Psoas muscle (tissue), 8 donors: ENCODE measurements at places on chromosomes 13 and 19. TPM values are rescaled to one million over a fixed set of nuclear protein-coding genes. Genes with fewer than 3 reads are reported as not detected.

The FGF14 gene
- not detected for total RNA-seq

DNA sequence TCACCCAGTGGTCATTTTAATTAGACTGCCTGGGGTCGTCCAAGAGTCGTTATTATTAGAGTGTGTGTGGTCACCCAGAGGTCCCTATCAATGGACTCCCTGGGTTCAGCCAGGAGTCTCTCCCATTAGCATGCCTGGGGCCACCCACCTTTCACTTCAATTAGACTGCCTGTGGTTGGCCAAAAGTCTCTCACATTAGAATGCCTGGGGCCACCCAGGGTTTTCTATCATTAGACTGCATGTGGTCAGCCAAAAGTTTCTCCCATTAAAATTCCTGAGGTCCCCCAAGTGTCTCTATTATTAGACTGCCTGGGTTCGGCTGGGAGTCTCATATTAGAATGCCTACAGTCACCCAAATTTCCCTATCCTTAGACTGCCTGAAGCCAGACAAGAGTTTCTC is 1472.6 kb downstream of the UQCRFS1 start:
- H3K4me1 ChIP-seq = peaks cover 10% of the 10 kb centered on the region
- no peak for DNase-seq
- H3K27me3 ChIP-seq = no peaks in the 10 kb centered on the region
- no peak overlapping the region for H3K4me3 ChIP-seq
- no peaks in the 10 kb centered on the region for H3K36me3 ChIP-seq

- DNase-seq = no peak
- H3K4me3 ChIP-seq = peak overlapping the region; percentile 59
- H3K27me3 ChIP-seq = no peaks in the 10 kb centered on the region
- H3K4me1 ChIP-seq = no peaks in the 10 kb centered on the region
Measured at GRCh38 chr13:98427331-98427995, 149.4 kb downstream of the STK24 start.

DNA sequence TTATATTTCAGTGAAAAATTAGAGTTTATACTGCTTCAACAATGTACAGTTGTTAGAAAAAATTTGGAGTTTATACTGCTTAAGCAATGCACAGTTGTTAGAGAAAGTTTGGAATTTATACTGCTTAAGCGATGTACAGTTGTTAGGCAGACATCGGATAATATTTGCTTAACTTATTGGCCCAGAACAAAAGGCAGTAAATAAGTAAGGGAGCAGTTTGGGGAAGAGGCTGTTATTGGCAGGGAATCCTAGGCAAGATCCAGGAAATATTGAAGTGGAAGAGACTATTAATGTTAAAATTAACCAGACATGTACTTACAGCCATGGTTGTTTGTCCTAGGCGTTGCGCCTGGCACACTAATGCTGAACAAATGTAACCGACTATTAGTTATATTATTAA is 166.9 kb downstream of the GPC5 start:
- H3K36me3 ChIP-seq = no peaks in the 10 kb centered on the region
- no peaks in the 10 kb centered on the region for H3K27me3 ChIP-seq
- no peak overlapping the region for H3K4me3 ChIP-seq
- H3K27ac ChIP-seq = no peak overlapping the region
- no peaks in the 10 kb centered on the region for H3K4me1 ChIP-seq

The SYDE1 gene
- 4.9 TPM for total RNA-seq

GRCh38 chr19:42003506-42004294 is 9.7 kb upstream of the ATP1A3 start:
- H3K27ac ChIP-seq = no peak overlapping the region
- H3K4me1 ChIP-seq = peaks cover 6% of the 10 kb centered on the region
- H3K4me3 ChIP-seq = no peak overlapping the region
- H3K36me3 ChIP-seq = no peaks in the 10 kb centered on the region
- peaks cover 17% of the 10 kb centered on the region for H3K27me3 ChIP-seq

- H3K4me1 ChIP-seq = no peaks in the 10 kb centered on the region
- no peaks in the 10 kb centered on the region for H3K36me3 ChIP-seq
- no peak overlapping the region for H3K27ac ChIP-seq
Measured at GRCh38 chr19:28288572-28289264, 924.2 kb downstream of the UQCRFS1 start.

GRCh38 chr13:77219401-77219800 is 107.5 kb downstream of the MYCBP2 start:
- DNase-seq = no peak
- no peak overlapping the region for H3K4me3 ChIP-seq
- H3K36me3 ChIP-seq = peaks cover 87% of the 10 kb centered on the region

DNA sequence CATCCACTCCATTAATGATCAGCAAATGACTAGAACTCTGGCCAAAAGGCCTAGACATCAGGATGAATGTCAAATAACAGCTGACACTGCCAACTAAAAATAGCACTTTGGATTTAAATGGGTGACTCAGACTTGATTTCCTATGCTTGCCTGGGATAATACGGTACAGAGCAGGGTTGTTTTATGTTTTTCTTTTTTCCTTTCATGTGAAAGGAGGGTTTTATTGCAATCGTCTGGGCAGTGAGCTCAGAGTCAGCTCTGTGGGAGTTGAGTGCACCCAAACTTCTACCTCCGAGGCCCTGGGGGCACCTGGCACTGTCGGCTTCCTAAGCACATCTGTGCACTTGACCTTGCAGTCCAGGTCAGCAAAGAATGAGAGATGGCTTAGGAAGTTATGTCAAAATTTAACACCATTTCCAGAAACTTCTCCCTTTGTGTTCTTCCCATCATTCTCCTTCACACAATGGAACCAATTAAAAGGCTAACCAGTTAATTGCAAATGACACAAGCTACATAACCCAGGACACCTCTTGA is 134.1 kb downstream of the LACC1 start:
- H3K27me3 ChIP-seq = no peaks in the 10 kb centered on the region
- peak overlapping the region; percentile 33 for H3K4me3 ChIP-seq
- H3K27ac ChIP-seq = peak overlapping the region; percentile 42

DNA sequence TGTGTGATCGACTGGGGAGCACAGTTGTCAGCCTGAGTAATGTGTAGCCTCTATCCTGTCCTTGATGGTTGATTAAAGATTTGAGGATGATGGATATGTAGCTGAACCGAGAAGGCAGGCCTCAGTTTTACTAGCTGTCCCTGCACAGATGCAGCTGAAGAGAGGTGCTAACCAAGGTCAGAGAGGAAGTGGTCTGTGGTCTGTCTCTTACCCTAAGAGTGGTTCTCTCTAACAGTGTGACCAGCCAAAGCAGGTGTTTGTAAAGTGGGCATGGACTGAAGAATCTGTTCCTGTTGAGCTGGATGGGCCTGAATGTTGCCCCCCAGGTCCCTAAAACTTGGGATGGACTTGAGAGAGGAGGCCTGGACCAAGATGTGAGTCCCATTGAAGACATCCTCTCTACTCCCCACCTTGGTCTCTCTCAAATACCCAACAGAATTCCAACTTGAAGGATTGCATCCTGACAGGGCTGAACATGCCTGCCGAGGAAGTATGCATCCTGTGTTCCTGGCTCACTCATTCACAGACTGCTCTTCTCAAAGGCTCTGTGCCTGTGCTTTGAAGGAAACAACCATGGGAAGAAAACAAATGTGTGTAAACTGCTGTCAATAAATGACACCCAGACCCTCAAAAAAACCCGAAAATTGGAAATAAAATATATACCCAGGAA is 223.8 kb downstream of the MAB21L1 start:
- no peaks in the 10 kb centered on the region for H3K27me3 ChIP-seq
- H3K36me3 ChIP-seq = no peaks in the 10 kb centered on the region
- H3K4me1 ChIP-seq = no peaks in the 10 kb centered on the region

DNA sequence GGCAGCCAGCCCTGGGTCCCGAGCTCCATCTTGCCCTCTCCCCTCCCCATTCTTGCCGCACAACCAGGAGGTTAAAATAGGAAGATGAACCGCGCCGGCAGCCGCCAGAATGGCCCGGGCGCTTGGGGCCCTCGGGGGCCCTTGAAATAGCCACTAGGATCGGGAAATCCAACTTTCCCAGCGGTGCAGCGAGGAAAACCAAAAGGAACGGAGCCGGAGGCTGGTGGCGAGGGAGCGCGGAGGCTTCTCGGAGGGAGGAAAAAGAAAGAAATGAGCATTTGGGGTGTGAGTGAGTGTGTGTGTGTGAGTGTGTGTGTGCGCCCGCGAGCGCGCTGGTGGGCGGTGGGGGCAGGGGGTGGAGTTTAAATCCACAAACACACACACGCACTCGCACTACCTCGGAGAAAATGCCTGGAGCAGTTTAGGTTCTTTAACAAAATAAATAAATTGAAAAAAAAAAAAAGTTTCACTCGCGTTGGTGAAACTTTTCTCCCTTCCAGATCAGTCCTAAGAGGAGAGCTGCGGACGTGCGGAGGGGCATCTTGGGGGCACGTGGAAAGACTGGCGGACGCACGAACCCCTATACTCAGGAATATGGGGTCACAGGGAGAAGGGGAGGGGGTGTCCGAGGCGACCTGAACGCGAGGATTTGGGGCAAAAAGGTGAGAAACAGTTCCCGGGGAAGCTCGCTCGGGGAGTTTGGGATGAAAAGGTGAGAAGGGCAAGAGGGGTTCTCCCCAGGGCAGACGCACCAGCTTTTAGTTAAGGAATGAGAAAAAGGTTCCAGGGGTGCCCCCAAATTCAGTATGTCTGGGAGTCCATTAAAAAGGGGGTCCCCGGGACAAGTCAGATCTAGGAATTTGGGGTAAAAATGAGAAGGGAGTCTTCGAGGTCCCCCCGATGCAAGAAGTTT is 1.3 kb downstream of the RFX2 start:
- no peaks in the 10 kb centered on the region for H3K27me3 ChIP-seq
- H3K36me3 ChIP-seq = no peaks in the 10 kb centered on the region
- H3K4me1 ChIP-seq = peaks cover 11% of the 10 kb centered on the region
- peak; percentile 65 for DNase-seq
- peak overlapping the region; percentile 46 for H3K27ac ChIP-seq

- no peak for DNase-seq
- no peak overlapping the region for H3K27ac ChIP-seq
- no peaks in the 10 kb centered on the region for H3K4me1 ChIP-seq
- no peaks in the 10 kb centered on the region for H3K27me3 ChIP-seq
- H3K4me3 ChIP-seq = no peak overlapping the region
- H3K36me3 ChIP-seq = no peaks in the 10 kb centered on the region
Measured at GRCh38 chr19:2365201-2365970, 5.3 kb downstream of the TMPRSS9 start.

GRCh38 chr13:26653310-26653709 is 95.8 kb downstream of the WASF3 start:
- DNase-seq = no peak
- no peak overlapping the region for H3K4me3 ChIP-seq
- H3K27me3 ChIP-seq = no peaks in the 10 kb centered on the region
- no peaks in the 10 kb centered on the region for H3K4me1 ChIP-seq
- no peaks in the 10 kb centered on the region for H3K36me3 ChIP-seq

The SIGLEC14 gene
- 1.9 TPM for total RNA-seq

The MAG gene
- total RNA-seq = not detected

- H3K4me1 ChIP-seq = peaks cover 38% of the 10 kb centered on the region
- no peaks in the 10 kb centered on the region for H3K27me3 ChIP-seq
- H3K4me3 ChIP-seq = peak overlapping the region; percentile 89
- H3K27ac ChIP-seq = peak overlapping the region; percentile 92
Measured at GRCh38 chr19:12733369-12734214, 892 bp downstream of the TRIR start.

DNA sequence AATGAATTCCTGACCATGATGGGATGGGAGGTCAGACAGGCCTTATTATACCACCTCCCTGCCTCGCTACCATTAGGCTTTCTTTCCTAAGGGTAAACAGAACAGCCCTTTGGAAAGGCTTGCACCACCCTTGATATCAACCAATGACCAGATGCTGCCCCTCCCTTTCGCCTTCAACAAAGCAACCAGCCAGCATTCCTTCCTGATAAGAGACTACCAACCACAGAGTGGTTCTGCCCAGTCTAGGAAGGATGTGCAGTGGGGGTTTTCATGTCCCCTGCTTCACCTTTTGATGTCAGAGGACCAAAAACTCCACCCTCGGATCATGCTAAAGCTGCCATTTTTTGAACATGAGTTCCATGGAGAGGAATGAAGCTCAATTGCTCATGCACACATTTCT is 21.7 kb downstream of the TEX30 start:
- DNase-seq = no peak
- H3K4me3 ChIP-seq = no peak overlapping the region
- H3K27ac ChIP-seq = no peak overlapping the region
- no peaks in the 10 kb centered on the region for H3K27me3 ChIP-seq
- H3K36me3 ChIP-seq = no peaks in the 10 kb centered on the region

DNA sequence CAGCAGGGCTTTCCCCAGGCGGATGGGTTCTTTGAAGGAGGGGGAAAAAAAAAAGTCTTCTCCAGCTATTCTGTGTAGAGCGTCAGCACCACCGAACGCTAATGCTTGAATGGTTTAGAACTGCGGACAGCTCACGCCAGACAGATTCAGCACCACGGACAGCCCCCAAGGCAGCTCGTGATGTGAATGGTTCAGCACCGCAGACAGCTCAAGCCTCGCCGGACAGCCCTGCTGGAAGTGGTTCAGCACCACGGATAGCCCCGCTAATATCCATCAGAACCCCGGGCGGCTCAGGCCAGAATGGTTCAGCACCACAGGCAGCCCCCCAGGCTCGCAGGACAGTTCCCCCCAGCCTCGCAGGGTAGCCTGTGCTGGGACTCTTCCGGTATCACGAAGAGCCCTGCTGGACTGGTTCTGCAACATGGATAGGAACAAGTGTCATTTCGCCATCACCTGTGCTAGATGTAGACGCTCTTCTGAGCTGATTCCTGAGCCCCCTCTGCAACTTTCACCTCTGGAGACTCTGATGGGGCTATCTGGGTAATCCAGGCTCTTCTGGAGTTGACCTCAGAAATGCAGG is 4.9 kb upstream of the SMIM17 start:
- peaks cover 1% of the 10 kb centered on the region for H3K27me3 ChIP-seq
- H3K4me3 ChIP-seq = no peak overlapping the region
- peak; percentile 50 for DNase-seq
- H3K27ac ChIP-seq = no peak overlapping the region
- no peaks in the 10 kb centered on the region for H3K4me1 ChIP-seq

- H3K27me3 ChIP-seq = no peaks in the 10 kb centered on the region
- DNase-seq = no peak
- no peak overlapping the region for H3K27ac ChIP-seq
- no peaks in the 10 kb centered on the region for H3K36me3 ChIP-seq
- H3K4me1 ChIP-seq = no peaks in the 10 kb centered on the region
Measured at GRCh38 chr13:26585136-26585535, 27.7 kb downstream of the WASF3 start.

DNA sequence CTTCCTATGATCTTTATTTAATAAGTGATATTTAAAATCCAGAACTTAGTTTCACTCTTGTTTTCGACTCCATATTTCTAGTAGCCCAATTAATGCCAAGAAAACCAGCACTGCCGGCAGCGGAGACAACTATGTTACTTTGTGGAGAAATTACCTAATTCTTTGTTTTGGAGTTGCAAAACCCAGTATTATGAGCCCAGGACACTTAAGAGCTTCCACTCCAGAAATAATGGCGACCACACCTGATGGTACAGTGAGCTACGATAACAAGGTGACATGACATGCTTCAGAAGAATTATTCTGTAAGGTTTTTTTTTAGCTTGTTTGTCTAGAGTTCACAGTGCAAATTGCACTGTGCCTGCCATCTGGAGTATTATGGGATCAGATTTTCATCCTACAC is 136.4 kb downstream of the ZAR1L start:
- DNase-seq = no peak
- H3K27ac ChIP-seq = no peak overlapping the region
- H3K27me3 ChIP-seq = no peaks in the 10 kb centered on the region
- H3K4me3 ChIP-seq = no peak overlapping the region
- H3K36me3 ChIP-seq = peaks cover 77% of the 10 kb centered on the region
